Endothelial cell of umbilical vein (primary cell): ENCODE measurements at places on chromosomes 11 and 22. TPM values are rescaled to one million over a fixed set of nuclear protein-coding genes. Genes with fewer than 3 reads are reported as not detected.

NOX4 gene
- total RNA-seq, result 34.0 and 47.7 TPM in 2 replicates

NCF4 gene
- not detected in 2 replicates for total RNA-seq

MGAT3 gene
- total RNA-seq, result not detected in 2 replicates

FTH1 gene
- 2,371 and 2,501 TPM in 2 replicates for total RNA-seq

MMP7 gene
- 1.4 TPM in 1 of 2 replicates, not detected in the other for total RNA-seq

KRTAP5-8 gene
- total RNA-seq, result not detected in 2 replicates

INPP5J gene
- 0.49 and 0.65 TPM in 2 replicates for total RNA-seq

HMOX1 gene
- 29.2 and 41.1 TPM in 2 replicates for total RNA-seq

ROBO4 gene
- 464 and 474 TPM in 2 replicates for total RNA-seq

OR52E8 gene
- total RNA-seq, result not detected in 2 replicates

OLFML1 gene
- total RNA-seq, result not detected in 2 replicates

OOSP2 gene
- not detected in 2 replicates for total RNA-seq

TNNI2 gene
- not detected in 2 replicates for total RNA-seq

PC gene
- 15.6 and 17.5 TPM in 2 replicates for total RNA-seq

MARK2 gene
- 33.4 and 34.7 TPM in 2 replicates for total RNA-seq

SYCE3 gene
- not detected in 2 replicates for total RNA-seq

RAB3IL1 gene
- total RNA-seq, result 1.2 and 3.6 TPM in 2 replicates

PRR14L gene
- 47.5 and 53.8 TPM in 2 replicates for total RNA-seq

GUCY1A2 gene
- total RNA-seq, result 0.02 and 0.12 TPM in 2 replicates

OR5A2 gene
- total RNA-seq, result not detected in 2 replicates

CARD10 gene
- 39.5 and 40.6 TPM in 2 replicates for total RNA-seq

DTX4 gene
- 0.51 and 0.91 TPM in 2 replicates for total RNA-seq

VSIG10L2 gene
- not detected in 2 replicates for total RNA-seq

C11orf91 gene
- total RNA-seq, result 1.4 and 2.1 TPM in 2 replicates

OVCH2 gene
- not detected in 2 replicates for total RNA-seq

PACS1 gene
- 52.8 and 64.4 TPM in 2 replicates for total RNA-seq

OR52N4 gene
- total RNA-seq, result not detected in 2 replicates

KCNJ5 gene
- total RNA-seq, result 0.13 and 0.14 TPM in 2 replicates

APOL3 gene
- 15.4 and 36.9 TPM in 2 replicates for total RNA-seq

ALDH3B2 gene
- total RNA-seq, result not detected in 2 replicates

OR5A1 gene
- total RNA-seq, result not detected in 2 replicates

OR10A2 gene
- not detected in 2 replicates for total RNA-seq

TRIM49D1 gene
- total RNA-seq, result not detected in 2 replicates

PRR33 gene
- total RNA-seq, result not detected in 2 replicates

RIMBP3C gene
- 0.09 TPM in 1 of 2 replicates, not detected in the other for total RNA-seq

DERL3 gene
- 2.4 and 3.4 TPM in 2 replicates for total RNA-seq

PTGDR2 gene
- 0.15 TPM in 1 of 2 replicates, not detected in the other for total RNA-seq

CRACR2B gene
- total RNA-seq, result 8.4 and 9.7 TPM in 2 replicates

CARD16 gene
- total RNA-seq, result 68.7 and 76.6 TPM in 2 replicates
